ENCODE measurements at places on chromosomes 3 and 15. TPM values are rescaled to one million over a fixed set of nuclear protein-coding genes. Genes with fewer than 3 reads are reported as not detected.

- peak; percentile 26 for DNase-seq
Measured at GRCh38 chr3:100402256-100402655, 917 bp downstream of the LNP1 start.

The LMAN1L gene
- not detected for polyA plus RNA-seq

GRCh38 chr15:95923792-95924191 lies 406.7 kb upstream of the NR2F2 start:
- DNase-seq = no peak

DNA sequence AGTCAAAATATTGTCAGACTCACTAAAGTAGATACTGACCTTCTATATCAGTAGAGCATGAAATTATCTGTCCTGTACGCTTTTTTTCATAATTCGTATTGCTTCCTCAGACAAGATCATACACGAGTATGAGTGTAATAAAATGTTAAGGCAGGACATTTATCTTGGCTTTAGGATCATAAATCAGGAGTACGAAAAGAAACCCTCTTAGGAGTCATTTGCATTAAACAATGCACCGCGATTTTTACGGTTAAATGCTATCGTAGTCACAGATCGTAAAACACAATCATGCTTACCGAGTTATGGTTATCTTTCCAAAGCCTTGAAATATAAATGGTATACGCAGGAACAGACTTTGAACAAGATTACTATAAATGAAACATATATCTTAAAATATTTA lies 510.3 kb upstream of the ROBO1 start:
- no peak for DNase-seq

DNA sequence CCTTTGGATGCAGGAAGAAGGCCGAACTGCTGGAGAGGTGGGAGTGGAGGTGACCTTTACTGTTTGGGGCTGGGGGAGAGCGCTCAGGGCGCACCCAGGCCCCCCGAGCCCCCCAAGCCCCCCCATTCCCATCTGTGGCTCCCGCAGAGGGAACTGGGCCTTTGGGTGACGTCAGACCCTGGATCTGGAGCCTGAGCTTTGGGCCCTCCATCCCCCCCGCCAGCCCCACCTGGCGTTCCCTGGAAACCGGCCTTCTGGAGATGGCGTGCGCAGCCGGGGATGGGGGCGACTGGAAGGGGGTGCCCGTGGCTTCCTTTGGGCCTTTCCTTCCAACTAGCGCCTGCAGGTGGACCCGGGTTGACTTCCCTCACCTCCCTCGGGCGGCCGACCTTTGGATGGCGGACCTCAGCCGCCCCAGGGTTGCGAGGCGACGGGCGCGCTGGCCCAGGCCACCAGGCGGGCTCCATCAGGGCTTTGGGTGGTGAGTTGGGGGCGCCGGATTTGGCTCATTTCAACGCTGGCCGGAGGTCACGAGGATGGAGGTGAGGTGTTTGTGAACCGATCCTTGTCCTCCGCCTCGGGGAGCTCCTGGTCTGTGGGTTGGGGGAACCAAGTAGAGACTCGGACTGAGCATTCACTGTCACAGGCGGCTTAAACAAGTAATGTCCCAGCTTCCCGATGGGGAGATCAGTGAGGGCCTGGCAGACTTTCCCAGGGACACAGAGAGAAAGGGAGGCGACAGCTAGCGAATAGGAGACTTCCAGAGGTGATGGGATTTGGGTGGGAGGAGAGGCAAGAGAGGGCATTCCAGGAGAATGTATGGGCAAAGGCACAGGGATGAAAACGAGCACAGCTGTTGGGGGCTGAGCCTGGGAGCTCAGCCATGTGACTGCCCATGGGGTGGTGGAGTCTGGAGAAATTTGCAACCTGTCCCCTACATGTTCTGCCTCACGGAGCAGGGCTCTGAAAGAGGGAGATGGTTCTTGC lies 709 bp downstream of the SCAMP5 start:
- DNase-seq = no peak

DNA sequence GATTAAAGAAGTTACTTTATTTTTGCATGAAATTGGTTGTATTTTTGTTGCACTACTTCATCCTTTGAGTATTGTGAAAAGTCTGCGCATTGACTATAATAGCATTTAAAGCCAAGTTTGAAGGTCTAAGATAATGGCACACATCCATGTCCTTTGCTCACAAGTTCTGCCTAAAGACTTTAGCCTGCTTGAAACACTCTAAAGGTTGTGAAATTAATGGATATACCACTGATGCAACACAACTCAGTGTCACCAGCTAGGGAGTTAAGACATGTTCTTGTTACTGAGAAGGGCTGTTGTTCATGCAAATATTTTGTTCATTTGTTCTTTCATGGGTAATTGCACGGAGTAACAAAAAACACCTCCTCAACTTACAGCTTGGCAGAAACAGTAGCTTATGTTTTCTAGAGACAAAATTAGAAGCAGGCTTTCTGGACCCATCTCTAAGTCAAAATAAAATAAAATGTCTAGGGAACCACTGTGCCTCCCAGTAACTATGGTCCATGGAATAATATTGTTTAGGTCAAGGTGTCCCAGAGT lies 83.9 kb downstream of the PPARG start:
- DNase-seq = no peak

GRCh38 chr3:70249509-70250160 lies 62.8 kb downstream of the MDFIC2 start:
- no peak for DNase-seq

GRCh38 chr3:110070161-110070916 lies 733.0 kb upstream of the DPPA4 start:
- DNase-seq = no peak

The CADPS gene
- polyA plus RNA-seq = 1.6 TPM

The LTF gene
- polyA plus RNA-seq = 3.2 TPM

- DNase-seq = no peak
Measured at GRCh38 chr15:74006774-74007639, 12.5 kb downstream of the PML start.

The COL7A1 gene
- 17.6 TPM for polyA plus RNA-seq

The BNC1 gene
- polyA plus RNA-seq = 0.22 TPM

DNA sequence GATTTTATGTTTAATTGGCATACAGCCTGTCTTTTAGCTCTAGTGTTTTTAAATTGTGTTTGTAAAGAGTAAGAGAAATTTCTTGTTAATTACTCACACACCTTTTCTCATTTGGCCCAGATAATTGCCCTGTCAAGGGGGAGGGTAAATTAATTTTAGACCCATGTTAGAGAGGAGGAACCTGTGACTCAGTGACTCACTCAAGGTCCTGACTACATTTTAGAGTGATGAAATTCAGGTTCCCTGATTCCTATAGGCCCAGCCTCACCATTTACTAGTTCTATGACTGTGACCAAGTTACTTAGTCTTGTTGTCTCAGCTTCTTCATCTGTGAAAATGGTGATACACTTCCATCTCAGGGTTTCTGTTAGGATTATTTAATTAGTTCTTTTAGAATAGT lies 125.2 kb upstream of the DPH6 start:
- DNase-seq = no peak

DNA sequence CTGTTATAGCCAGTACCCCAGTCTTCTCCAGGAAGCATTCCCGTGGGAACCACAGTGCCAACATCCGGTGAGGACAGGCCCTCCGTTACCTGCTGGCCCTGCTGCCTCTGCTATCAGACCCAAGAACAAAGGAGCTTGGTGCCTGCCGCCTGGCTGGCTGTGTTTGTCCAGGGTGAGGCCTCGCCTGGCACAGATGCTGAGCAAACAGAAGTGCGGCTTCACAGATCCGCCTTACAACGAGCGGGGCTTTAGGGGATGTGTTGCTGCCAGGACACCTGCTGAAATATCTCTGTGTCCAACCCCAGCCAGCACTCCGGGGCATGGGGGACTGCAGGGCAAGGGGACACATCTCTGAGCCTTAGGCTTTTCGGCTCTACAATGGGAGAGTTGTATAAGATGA lies 2.2 kb upstream of the EPHB3 start:
- no peak for DNase-seq

- DNase-seq = no peak
Measured at GRCh38 chr3:16066975-16067374, 107.5 kb upstream of the GALNT15 start.

DNA sequence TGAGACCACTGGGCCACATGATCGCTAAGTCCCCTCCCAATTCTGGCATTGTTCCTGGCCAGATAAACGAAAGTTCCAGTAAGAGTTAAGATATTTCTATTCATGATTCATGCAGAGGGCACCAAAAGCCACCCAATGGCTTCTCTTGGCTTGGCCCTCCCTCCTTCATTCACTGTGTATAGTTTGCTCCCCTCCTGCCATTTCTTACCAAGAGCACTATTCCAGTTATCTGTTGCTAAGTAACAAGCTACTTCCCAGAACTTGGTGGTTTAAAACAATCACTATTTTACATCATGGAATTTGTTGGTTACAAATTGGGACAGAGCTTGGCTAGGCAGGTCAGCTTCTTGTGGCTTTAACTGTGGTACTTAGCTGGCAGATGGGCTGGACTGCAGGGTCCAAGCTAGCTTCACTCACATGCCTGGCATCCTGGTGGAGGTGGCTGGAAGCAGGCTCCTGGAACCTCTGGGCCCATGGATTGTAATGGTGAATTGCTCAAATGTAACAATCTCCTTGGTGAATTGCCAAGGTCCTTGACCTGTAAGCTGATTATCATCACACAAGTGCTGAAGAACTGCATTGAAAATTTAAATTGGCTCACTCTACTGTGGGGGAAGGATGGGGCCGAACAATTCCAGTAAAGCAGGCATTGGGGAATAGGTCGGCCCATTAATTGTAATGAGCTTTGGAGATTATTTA lies 16.6 kb downstream of the EAF1 start:
- no peak for DNase-seq

DNA sequence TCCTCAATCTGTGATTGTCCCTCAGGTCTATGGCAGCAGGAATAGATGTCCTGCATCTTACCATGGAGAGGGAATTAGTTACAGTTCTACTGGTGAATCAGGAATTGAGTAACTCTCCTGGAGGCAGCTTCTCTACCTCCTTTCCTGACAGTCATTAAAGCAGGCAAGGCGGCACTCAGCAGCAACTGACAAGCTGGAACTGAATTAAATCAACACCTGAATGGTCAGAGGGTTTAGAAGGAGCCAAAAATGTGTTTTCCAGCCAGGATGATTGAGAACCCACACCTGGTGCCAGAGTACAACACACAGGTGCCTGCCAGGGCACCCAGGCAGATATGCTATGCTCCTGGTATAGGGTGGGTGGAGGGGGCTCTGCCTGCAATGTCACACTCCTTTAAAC lies 43.1 kb upstream of the TIPARP start:
- no peak for DNase-seq

- no peak for DNase-seq
Measured at GRCh38 chr3:13716540-13717221, 163.2 kb downstream of the WNT7A start.

- DNase-seq = no peak
Measured at GRCh38 chr3:117047951-117048705, 338.5 kb downstream of the TUSC7 start.

The GPR149 gene
- polyA plus RNA-seq = not detected

The NRG4 gene
- 4.0 TPM for polyA plus RNA-seq

- no peak for DNase-seq
Measured at GRCh38 chr3:19147905-19148767, at the start of gene KCNH8. KCNH8 (plus strand) TSS chr3:19148510; CDS start chr3:19148720, 210 bp downstream.

DNA sequence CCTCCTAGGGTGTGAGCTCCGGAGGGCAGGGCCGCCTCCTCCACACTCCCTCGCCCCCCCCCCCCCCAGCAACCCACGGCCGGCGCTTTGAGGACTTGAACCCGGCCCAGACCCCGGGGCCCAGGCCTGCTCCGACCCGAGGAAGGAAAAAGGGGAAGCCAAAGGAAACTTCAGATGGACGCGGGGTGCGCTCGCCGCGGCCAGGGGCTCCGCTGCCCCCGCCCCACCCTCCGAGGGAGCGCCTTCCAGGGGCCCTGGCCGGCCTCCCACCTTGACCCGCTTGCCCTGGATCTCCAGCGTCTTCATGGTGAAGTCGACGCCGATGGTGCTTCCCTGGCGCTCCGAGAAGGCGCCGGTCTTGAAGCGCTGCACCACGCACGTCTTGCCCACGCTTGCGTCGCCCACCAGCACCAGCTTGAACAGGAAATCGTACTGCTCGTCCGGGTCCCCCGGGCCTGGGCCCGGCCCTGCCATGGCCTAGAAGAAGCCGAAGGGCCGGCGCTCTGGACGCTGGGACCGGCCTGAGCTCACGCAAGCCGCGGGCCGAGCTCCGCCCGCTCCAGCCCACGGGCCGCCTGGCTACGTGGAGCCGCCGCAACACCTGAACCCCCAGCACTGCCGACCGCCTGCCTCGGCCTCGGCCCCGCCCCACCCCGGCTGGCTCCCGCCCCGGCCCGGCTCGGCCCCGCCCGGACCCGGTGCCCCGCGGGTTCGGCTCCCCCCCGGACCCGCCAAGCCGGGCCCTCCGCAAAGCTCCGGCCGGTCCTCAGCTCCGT lies 400 bp downstream of the RAB43 start:
- DNase-seq = no peak

The IQCF2 gene
- not detected for polyA plus RNA-seq

The BFSP2 gene
- polyA plus RNA-seq = 0.21 TPM

The CCRL2 gene
- polyA plus RNA-seq = 1.1 TPM

DNA sequence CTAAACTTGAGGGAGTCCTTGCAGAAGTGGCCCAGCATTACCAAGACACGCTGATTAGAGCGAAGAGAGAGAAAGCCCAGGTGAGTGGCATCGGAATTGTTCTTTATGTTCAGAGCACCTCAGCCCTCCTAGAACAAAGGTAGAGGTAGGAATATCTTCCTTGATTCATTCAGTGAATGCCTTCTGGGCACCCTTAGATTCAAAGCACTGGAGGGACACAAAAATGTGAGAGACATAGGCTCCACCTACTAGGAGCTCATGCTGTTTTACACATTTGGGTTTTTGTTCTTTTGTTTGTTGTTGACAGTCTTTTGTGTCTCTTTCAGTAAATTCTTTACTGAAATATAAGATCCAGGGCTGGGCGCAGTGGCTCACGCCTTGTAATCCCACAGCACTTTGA lies 68.2 kb downstream of the IQGAP1 start:
- DNase-seq = no peak

The ECE2 gene
- polyA plus RNA-seq = 0.16 TPM

GRCh38 chr3:11552289-11553264 lies 91.1 kb downstream of the VGLL4 start:
- no peak for DNase-seq

The SEMA4B gene
- 38.2 TPM for polyA plus RNA-seq

DNA sequence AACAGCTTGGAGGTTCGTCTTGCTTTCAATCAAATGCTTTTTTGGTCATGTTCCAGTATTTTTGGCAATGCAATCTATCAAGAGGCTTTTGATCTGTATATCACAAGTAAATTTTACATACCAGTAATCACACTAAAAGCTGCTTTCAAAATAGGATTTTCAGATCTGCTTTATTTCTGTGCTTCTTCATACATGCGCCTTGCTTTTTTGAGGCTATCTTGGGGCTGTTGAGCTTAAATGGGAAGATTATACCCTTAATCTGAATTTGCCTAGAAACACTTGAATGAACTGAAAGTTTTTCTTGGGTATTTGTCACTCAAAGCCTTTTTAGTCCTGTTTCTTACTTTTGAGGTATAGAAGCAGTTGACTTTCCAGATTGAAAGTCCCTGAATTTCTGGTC lies 62.1 kb upstream of the DCBLD2 start:
- no peak for DNase-seq

DNA sequence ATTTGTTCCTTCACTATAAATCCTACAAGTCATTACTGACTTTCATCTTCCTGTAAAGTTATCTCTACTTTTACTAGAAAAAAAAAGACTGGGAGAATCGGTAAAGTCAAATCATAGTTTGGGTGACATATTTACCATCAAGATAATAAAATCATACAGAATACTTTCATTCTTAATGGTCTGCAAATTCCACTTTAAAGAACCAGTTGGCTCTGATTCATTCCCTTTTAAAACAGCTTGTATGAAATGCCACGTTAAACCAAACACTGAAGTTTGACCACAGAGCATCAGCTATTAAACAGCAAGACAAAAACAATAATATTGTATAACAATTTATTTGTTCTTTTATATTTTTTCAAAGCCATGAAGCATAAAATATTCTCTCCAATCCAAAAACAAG lies 100.7 kb downstream of the FBN1 start:
- DNase-seq = no peak

The UBA7 gene
- 40.5 TPM for polyA plus RNA-seq

Measured in right renal pelvis (tissue), 4 donors.